ENCODE measurements at places on chromosomes 1 and 21. TPM values are rescaled to one million over a fixed set of nuclear protein-coding genes. Genes with fewer than 3 reads are reported as not detected.

Gene CFHR2
- total RNA-seq = not detected

DNA sequence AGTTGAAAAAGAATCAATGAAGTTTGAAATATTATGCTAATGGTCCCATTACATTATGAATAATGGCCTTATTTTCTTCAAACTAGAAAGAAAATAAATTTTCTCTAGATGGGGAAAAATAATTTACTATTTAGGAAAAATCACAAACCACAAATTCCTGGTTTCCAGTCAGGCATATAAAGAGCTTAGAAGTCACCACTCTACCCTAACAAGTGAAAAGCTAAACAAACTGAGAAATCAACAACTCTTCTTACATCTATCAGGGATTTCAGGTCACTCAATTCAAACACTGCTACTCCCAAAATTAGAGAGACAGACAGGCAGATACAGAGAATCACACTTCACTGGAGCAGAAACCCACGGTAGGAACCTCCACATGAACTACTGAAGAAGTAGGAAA lies 82.1 kb upstream of the LRRC7 start:
- DNase-seq = no peak

GRCh38 chr21:35020436-35020835 lies 28.7 kb downstream of the RUNX1 start:
- peak; percentile 35 for DNase-seq

DNA sequence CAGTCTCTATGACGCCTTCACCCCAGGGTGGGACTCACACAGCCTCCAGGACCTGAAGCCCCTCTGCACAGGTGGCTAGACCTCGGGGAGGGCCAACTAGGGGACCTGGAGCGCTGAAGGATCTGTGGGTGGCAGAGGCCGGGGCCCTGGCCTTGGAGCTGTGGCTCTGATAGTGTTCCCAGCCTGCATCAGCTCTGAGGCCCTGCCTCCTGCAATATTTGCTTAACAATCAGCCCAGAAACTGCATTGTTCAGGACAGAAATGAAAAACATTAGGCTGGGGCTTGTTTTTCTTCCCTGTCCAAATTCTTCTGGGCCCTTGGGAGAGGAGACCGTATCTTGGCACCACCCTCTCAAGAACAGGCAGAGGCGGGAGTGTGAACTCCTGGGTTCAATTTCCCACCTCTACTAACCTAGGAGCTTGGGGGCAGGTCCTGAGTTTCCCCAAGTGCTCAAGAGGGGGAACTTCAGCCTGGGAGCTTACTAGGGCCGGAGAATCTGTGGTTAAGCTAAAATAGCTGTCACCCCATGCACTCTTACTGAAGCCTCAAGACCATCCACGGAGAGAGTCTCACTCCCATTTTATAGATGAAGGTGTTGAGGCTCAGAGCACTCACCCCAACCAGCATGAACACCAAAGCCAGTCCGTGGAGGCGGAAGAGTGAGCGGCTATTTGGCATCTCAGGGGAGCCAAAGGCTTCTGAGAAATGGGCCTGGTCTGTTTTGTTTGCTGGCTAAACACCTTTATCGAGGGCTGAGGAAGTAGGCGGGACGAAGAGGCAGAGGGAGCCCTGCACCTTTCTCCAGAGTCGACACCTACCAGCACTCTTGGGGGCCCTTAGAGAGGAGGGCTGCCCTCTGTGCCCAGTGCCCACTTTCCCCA lies 18.8 kb upstream of the CASZ1 start:
- DNase-seq = no peak

- peak; percentile 48 for DNase-seq
Measured at GRCh38 chr1:50047916-50048694, 24.4 kb upstream of the AGBL4 start.

Data from Peyer's patch (tissue), 4 donors.